ENCODE measurements at places on chromosomes 1 and 21. TPM values are rescaled to one million over a fixed set of nuclear protein-coding genes. Genes with fewer than 3 reads are reported as not detected.

DNA sequence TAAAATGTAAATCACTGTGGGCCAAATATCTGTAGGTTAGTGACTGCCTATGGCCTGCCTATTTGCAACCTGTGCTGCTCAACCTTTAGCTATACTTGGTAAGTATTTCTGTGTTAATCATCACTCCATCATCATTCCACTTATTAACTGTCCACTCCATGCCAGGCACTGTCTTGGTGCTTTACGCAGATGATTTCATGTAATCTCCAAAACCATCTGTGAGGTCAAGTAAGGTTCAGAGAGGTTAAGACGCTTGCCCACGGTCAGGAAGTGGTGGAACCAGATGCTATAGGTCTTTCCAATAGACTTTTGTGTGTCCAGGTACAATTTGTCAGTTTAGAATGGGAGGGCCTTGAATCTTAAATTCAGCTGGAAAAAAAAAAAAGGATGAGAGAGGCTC lies 10.8 kb upstream of the PHACTR4 start:
- no peaks in the 10 kb centered on the region for H3K27me3 ChIP-seq
- no peak for DNase-seq
- no peaks in the 10 kb centered on the region for H3K36me3 ChIP-seq

GRCh38 chr1:94425821-94426484 lies 7.8 kb downstream of the ABCD3 start:
- peaks cover 69% of the 10 kb centered on the region for H3K4me1 ChIP-seq
- H3K27me3 ChIP-seq, result no peaks in the 10 kb centered on the region
- DNase-seq, result no peak
- H3K27ac ChIP-seq, result no peak overlapping the region
- H3K36me3 ChIP-seq, result no peaks in the 10 kb centered on the region

F13B gene
- total RNA-seq, result not detected

RHBDL2 gene
- total RNA-seq, result not detected

GRCh38 chr1:151816548-151817352 lies 11.5 kb upstream of the LINGO4 start:
- peaks cover 20% of the 10 kb centered on the region for H3K4me1 ChIP-seq
- no peak overlapping the region for H3K4me3 ChIP-seq
- no peaks in the 10 kb centered on the region for H3K36me3 ChIP-seq
- no peak overlapping the region for H3K27ac ChIP-seq

GRCh38 chr1:169624122-169624521 lies 5.8 kb downstream of the SELP start:
- no peak overlapping the region for H3K27ac ChIP-seq
- H3K36me3 ChIP-seq, result no peaks in the 10 kb centered on the region
- no peaks in the 10 kb centered on the region for H3K4me1 ChIP-seq
- no peak for DNase-seq

KIAA1614 gene
- 3.3 TPM for total RNA-seq

DNA sequence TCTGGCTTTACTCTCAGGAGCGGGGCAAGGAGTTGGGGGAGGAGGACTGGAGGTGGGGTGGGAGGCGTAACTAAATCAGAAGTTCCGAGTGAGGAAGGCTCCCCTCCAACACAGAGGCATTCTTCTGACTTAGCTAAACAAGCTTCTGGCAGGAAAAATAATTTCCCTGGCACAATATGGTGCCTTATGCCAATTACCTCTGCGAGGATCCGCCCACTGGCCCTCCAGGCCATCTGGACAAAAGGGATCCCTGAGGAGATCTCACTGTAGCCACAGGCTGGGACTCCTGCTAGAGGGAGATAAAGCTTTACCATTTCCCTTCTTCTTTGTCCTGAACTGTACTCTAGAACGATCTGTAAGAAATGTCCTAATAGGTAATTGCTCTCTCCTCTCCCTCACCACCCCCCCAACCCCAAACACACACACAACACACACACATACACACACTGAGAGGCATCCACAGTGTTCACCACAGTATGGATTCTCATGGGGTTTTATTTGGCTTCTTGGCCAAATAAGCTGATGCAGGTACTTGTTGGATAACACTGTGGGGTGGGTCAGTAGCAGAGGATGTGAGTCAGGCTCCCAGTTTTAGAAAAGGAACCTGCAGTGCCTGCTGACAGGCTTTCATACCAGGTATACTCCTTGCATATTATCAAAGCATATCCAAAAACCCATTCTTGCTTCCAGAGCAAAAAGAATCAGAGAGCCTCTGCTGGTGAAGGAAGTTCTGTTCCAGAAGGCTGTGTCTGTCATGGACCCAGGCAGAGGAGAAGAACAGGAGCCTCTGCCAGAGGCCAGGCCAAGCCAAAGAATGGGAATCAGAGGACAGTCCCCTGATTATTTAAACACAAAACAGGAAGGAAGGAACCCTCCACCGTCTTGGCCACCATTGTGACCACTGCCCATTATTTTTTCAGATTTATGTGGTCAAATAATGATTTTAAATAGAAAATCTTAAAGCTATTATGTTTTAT lies 169.1 kb downstream of the C1orf21 start:
- H3K36me3 ChIP-seq, result no peaks in the 10 kb centered on the region
- H3K4me1 ChIP-seq, result peaks cover 40% of the 10 kb centered on the region
- DNase-seq, result peak; percentile 52
- H3K27ac ChIP-seq, result peak overlapping the region; percentile 96

TNFRSF4 gene
- 0.46 TPM for total RNA-seq

DNA sequence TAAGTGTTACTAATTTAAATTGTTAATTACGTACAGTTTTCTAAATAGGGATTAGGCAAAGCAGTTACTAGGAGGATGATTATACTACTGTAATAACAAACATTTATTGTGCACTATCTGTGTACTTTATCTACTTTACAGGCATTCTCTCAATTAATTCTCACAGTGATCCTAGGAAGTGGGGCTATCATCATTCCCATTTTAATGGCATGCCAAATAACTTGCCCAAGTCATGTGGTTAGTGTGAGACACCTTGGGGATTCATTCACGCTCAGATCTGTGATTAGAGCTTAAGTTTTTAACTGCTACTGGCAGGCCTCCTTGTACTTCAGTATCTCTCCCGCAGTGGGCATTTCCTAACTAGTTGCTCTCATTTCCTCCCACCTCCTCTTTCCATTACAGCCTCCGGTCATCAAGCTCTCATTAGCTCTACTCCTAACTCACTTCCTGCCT lies 11.5 kb downstream of the PHLDA3 start:
- DNase-seq, result peak; percentile 13
- no peaks in the 10 kb centered on the region for H3K36me3 ChIP-seq
- H3K4me1 ChIP-seq, result peaks cover 61% of the 10 kb centered on the region
- H3K27ac ChIP-seq, result peak overlapping the region; percentile 92

OR10X1 gene
- not detected for total RNA-seq

DNA sequence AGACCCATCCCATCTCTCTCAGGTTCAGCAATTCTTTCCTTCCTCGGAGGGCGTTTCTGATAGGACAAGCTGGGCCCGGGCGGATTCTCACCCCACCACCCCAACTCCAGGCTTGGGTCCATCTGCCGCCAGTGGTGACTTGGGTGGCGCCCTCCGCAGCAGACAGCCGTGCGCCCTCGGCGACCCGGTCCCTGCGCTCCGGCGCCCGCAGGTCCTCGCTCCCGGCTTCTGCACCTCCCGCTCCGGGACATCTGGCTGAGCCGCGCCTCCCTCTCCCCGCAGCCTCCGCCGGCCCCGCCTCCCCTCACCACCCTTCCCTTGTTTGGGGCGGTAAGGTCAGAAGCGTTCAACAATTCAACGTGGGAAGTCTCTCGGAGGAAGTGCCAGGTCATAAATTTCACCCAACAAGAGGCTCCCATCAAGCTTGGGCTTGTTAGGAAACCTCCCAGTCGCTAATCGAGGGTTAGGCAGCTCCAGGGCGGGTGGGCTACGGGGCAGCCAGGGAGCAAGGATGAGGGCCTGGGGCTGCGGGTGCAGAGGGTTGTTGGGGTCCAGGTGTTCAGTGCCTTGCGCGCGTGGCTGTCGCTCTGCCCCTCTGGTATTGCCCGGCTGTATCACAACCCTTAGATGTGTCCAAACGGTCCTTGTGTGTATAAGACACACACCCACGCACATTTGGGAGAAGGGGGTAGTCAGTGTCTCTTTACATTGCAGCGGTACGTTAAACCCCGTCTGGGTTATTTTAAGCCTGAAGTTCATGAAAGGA lies 39.8 kb downstream of the OLIG1 start:
- H3K27ac ChIP-seq, result no peak overlapping the region
- no peak overlapping the region for H3K4me3 ChIP-seq
- peaks cover 4% of the 10 kb centered on the region for H3K4me1 ChIP-seq
- no peak for DNase-seq
